ENCODE measurements at places on chromosomes 3 and 15. TPM values are rescaled to one million over a fixed set of nuclear protein-coding genes. Genes with fewer than 3 reads are reported as not detected.

GRCh38 chr3:58973796-58974195, 76.0 kb downstream of the CFAP20DC start:
- DNase-seq, result no peak

Gene LRTM1
- total RNA-seq, result not detected

Gene FGF12
- 340 TPM for total RNA-seq

Gene SCAMP5
- 1.9 TPM for total RNA-seq

GRCh38 chr3:45599424-45599886, 4.9 kb downstream of the LIMD1 start:
- DNase-seq, result no peak

Gene EIF4G1
- total RNA-seq, result 274 TPM

- no peak for DNase-seq
Observed at GRCh38 chr3:140247775-140248174, 312.8 kb downstream of the CLSTN2 start.

- no peak for DNase-seq
Observed at GRCh38 chr3:61134532-61134931, 116.7 kb downstream of the FHIT start.

GRCh38 chr15:34185666-34186065, 24.2 kb downstream of the KATNBL1 start:
- no peak for DNase-seq

Gene SLC9C1
- total RNA-seq, result 0.95 TPM

DNA sequence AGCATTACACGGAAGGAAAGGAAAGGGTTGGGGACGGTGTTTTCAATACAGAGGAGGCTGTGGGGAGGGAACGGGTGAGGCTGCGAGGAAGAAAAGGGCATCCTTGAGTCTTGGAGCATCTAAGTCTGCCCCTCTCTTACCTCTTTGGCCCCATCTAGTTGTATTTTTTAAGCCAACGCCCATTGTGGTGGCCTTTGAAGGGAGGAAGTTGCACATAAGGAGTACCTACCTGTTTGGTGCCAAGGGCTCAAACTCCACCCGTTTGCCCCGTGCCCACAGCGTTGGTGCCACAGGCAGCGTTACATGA, 146.1 kb upstream of the UMPS start:
- DNase-seq, result no peak

GRCh38 chr3:33442190-33442589, 2.0 kb upstream of the UBP1 start:
- no peak for DNase-seq

DNA sequence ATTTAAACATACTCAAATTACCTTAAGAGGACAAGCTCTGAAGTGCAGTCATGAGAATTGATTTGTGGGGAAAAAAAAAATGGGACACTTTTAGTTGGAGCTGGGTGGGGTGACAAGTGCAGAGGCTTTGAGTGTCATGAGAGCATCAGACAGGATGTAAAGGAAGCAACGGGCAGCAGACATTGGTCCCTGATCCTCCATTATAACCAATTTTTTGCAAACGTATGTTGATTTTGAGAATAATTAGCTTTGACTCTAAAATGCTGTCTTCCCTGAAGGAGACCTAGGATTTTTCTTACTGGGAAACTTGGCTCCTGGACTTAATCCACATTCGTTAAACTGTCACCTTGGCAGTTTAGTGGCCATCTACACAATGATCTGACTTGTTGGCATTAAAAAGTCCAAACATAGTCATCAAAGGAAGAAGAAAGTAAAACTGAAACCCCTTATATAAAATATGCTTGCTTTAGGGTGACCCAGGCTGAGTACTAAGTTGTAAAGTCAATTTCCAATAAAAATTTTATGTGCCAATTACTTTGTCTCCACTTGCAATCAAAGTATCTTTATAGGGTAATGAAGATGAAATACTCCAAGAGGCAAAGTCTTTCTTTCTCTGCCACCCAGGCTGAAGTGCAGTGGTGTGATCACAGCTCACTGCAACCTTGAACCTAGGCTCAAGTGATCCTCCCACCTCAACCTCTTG, 45.6 kb downstream of the BCL2L10 start:
- DNase-seq, result no peak

Gene MKRN2
- 31.0 TPM for total RNA-seq

- no peak for DNase-seq
Observed at GRCh38 chr15:44024155-44024554, 170.9 kb downstream of the FRMD5 start.

GRCh38 chr3:20683910-20684309, 497.9 kb upstream of the SGO1 start:
- no peak for DNase-seq

Gene GOLGA6L9
- total RNA-seq, result 1.2 TPM

DNA sequence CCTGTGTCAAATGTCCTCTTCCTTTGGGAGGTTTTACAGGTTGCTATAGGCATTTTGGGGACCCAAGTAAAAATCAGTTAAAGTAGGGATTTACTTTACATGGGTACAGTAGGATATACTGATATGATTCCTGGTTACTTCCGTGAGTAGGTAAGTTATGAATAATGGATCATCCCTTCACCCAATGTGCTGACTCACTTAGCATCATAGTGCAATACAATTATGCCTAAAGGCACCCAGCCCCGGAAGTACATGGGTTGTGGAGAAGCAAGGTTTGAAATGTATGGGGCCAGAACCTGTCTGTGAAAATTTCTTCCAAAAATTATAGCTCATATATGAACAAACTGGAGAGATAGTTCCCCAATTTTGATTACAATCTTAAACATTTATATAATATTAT, 64.0 kb downstream of the GLB1 start:
- DNase-seq, result no peak

- peak; percentile 86 for DNase-seq
Observed at GRCh38 chr3:33439546-33440327, 468 bp downstream of the UBP1 start.

GRCh38 chr15:73195166-73195565, 142.9 kb downstream of the NEO1 start:
- DNase-seq, result no peak

Gene ROBO1
- total RNA-seq, result 10.8 TPM

DNA sequence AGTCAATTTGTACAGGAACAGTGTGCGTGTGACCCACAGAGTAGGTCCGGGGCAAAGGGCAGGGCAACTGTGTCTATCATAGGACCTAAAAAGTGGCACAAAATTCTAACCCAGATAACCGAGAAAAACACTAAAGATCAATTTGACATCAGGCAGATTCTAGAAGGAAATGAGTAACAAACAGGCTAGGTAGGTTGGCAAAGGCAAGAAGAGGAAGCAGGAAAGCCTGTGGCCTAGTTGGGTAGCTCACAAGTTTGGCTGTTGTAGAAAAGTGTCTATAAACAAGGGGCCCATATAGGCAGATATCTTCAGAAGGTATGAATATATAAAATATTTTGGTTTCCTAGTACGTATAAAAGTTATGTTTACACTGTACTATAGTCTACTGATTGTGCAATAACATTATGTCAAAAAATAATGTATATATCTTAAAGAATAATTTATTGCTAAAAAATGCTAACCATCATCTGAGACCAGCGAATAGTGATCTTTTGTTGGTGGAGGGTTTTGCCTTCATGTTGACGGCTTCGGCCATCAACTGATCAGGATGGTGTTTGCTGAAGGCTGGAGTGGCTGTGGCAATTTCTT, 13.3 kb upstream of the OR5K1 start:
- DNase-seq, result no peak

- no peak for DNase-seq
Observed at GRCh38 chr3:2706144-2706835, 403.9 kb downstream of the IL5RA start.

- no peak for DNase-seq
Observed at GRCh38 chr3:63940389-63940757, 28.2 kb upstream of the SCAANT1 start.

- no peak for DNase-seq
Observed at GRCh38 chr3:50299638-50299928, 378 bp upstream of the HYAL3 start.

Gene CX3CR1
- 2.1 TPM for total RNA-seq

DNA sequence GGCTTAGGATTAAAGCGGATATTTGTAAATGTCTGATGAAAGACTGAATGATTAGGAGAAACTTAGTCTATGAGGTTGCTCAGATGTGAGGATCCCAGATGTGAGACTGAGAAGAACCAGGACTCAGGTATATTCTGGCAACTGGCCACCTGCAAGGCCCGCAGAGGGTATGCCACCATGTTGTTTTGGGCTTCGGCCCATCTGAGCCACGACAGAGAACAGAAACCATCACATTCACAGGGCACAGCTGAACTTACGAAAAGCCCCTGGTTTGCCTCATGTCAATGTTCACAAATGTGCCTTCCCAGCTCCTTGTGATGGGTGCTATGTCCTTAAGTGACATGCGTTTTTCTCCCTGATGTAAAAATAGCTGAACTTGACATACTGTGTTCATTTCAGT, 412.5 kb upstream of the RORA start:
- no peak for DNase-seq

DNA sequence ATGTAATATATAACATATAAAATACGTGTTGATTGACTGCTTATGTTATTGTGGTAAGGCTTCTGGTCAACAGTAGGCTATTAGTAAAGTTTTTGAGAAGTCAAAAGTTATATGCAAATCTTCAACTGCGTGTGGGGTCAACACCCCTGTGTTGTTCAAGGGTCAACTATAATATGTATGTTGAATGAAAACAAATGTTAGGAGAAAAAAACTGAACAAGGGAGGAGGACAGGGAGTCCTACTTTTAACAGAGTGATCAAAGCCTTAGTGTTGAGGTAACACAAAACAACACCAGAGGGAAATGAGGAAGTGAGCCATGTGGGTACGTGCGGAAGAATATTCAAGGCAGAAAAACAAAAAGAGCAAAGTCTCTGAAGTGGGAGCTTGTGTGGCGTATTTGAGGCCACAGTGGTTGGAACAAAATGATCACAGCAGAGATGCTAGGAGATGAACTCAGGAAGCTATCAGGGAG, 62.5 kb downstream of the SFMBT1 start:
- DNase-seq, result no peak

Gene THSD4
- total RNA-seq, result 73.1 TPM

GRCh38 chr3:87336761-87337160, 60.4 kb upstream of the POU1F1 start:
- DNase-seq, result no peak

DNA sequence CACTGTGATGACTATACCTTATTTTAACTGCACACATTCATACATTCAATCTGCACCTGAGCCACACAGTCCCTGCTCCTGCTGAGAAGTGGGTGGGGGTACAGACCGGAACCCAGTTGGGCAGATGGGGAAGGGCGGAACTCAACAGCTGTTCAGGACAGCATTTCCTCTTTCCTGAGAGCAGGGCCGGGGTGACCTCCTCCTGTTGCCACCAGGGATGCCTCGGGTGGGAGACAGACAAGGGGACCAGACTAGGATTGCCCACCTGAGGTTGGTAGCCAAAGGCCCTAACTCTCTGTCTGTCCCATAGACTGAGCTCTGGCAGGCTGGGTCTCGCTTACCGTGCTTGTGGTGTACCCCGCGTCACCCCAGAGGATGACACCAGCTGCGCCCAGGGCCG, 3.9 kb downstream of the HYAL2 start:
- peak; percentile 71 for DNase-seq

DNA sequence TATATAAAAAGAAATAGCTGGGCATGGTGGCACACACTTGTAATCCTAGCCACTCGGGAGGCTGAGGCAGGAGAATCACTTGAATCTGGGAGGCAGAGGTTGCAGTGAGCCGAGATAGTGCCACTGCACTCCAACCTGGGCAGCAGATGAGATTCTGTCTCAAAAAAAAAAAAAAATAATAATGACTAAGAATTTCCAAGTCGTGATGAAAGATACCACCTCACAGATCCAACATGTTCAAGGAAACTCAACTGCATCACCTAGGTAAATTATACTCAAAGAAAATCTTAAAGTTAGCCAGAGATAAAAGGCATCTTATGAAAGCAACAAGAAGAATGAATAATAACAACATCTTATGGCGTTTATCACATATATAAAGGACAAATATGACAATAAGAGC, 50.1 kb downstream of the DOCK3 start:
- no peak for DNase-seq

DNA sequence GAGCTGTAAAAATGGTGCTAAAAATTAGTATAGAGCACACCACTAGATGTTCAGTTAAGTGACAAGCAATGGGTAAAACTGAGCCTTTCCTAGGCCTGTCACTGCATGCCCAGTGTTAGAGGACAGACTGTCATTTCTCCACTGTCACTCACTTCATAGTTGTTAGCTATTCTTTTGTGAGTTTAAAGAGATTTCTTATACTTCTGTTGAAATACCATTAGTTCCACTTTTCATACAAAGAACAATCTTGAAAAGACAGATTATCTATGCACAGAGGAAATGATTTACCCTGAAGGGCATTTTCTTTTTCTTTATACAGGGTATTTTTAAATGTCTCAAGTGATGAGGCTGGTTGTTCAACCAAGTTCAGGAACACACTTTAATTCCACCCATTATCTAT, 28.3 kb upstream of the CHMP2B start:
- no peak for DNase-seq

GRCh38 chr15:71632576-71633195, 177.7 kb upstream of the NR2E3 start:
- no peak for DNase-seq

DNA sequence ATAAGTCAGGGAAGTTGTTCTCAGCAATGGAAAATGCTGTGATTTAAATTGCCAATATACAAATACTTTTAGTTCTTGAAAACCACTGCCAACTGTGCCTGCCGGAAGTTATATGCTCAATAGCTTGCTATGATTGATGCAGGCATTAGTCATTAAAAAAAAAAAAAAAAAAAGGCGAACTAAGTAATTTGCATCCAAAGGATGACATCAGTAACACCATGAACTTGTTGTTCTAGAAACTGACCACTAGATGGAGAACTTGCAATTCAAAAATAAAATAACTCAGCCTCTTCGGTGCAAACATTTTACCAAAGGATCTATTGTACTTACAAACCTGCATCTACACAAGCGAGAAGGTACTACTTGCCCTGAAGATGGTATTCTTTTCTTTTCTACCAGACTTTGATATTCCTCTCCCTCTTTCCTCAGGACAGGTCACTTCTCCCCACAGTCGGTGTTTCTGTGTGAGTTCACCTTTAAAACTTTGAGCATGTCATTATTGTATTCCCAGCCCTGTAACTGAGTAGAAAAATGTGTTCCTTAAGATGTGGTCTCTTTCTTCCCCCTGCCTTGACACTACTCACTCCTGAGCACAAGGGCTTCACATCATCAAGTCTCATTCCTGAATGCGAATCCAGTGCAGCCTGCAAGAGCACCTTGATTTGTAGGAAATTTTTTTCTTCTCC, 115.0 kb upstream of the VEPH1 start:
- no peak for DNase-seq

DNA sequence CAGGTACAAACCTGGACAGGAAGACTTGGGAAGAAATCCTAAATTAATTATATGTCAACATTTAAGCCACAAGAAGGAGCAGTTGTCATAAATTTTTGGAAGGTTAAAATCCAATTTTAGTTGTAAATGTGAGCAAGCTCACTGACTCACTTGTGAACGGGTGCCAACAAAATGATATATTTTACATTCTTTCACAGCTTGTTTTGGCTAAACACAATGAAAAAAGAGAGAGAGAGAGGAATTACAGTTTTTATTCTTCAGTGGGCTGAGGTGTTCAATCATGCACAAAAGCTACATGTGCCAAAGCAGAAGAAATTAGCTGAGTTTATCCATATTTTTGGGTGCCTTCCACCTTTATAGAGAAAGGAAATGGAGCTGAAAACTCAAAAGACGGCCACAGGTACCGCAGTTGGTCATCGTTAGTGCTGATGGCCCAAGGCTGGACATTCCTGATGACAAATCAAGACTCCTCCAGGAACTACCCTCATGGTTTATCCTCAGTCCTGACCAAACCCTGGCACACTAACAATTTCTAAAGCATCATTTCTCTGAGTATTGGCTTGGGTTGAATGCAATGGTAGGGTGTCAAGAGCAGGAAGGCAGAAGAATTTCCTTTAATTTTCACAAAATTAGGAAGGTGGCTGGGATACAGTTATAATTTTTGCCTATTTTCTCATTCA, 37.6 kb upstream of the WNT5A start:
- no peak for DNase-seq
